NCI-H2081 treated with DMSO at 0.1 percent for 48 hours (cell line): ENCODE measurements at places on chromosomes 2 and 18.

DNA sequence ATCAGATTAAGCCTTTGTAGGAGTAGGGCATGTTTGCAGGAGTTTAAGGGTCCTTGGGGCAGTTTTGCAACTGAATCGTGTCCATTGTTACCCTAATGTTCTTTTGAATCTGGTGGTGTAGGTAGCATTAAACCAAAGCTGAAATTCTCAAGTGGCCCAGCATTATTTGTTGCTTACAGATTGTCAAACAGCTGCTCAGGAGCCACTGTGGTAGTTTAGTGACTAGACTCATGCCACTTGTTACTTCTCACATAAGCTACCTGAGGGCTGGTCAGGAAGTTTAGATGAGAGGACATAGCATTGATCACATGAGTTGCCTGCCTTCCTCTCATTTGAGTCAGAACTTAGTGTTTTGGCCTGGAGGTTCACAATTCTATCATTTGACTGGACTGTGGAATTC is 157.6 kb downstream of the HAUS1 start:
- DNase-seq = no peak

DNA sequence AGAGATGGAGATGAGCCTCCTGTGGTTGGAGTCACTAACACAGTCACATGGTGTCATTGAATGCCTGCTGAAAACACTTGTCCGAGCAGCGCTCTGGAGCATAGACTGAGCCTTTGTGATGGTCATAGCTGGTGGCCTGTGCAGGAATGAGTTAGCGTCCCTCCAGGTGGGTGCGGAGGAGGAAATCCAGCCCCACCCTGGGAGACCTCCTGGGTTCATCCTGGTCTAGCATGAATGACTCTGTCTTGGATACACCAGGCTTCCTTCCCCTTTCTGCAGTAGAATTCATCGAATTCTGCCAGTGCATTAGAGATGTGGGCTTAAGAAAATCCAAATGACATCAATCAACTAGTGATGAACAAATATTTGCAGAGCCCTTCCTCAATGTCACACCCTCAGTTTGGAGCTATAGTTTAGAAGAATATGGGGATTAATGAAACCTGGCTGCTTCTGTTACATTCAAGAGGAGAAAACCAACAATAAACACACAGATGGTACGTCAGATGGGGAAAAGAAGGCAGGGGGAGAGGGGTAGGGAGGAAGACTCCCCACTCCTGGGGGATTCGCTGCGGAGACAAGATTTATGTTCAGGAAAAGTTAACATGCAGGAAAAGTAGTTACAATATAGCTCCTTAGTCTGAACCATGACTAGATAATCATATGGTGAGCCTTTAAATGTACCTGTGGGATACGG is 136.7 kb downstream of the DDX1 start:
- no peak for DNase-seq

DNA sequence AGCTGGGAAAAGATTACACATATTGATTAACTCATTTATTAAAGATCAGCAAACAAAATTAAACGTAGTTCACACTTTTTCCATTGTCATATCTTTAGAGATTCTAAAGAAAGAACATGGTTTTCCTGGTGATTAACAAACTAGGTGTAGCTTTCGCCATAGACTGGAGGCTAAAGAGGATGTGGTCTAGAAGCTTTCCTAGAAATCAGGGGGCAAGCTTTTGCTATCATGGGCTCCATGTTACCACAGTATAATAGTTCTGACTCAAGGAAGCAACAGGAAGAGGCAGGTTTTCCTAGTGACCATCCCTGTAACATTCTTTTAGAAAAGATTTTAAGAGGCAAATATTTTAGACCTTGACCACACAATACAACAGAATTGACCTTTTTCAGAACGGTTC is 232.7 kb downstream of the METTL4 start:
- DNase-seq = no peak

GRCh38 chr2:71922499-71923142 is 225.0 kb downstream of the CYP26B1 start:
- no peak for DNase-seq

DNA sequence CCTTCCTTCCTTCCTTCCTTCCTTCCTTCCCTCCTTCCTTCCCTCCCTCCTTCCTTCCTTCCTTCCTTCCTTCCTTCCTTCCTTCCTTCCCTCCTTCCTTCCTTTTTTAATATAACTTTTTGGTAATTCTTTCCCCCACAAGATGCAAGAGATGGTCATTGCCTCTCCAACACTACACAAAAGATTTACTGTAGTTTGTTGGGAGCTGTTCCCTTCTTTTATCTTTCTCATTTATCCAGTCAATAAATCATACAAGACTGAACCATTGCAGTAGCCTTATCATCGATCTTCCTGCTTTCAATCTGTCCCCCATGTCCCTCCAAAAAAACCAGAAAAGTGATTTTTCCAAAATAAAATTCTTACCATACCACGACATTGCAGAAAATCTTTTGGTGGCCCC is 8.2 kb downstream of the APCDD1 start:
- no peak for DNase-seq

- no peak for DNase-seq
These were observed 67.3 kb downstream of the CCBE1 start for GRCh38 chr18:59629894-59630293.

GRCh38 chr2:69203166-69203985 is 183.7 kb downstream of the GFPT1 start:
- no peak for DNase-seq

- DNase-seq = no peak
These were observed 636.1 kb downstream of the TDRD15 start for GRCh38 chr2:21759819-21760218.

DNA sequence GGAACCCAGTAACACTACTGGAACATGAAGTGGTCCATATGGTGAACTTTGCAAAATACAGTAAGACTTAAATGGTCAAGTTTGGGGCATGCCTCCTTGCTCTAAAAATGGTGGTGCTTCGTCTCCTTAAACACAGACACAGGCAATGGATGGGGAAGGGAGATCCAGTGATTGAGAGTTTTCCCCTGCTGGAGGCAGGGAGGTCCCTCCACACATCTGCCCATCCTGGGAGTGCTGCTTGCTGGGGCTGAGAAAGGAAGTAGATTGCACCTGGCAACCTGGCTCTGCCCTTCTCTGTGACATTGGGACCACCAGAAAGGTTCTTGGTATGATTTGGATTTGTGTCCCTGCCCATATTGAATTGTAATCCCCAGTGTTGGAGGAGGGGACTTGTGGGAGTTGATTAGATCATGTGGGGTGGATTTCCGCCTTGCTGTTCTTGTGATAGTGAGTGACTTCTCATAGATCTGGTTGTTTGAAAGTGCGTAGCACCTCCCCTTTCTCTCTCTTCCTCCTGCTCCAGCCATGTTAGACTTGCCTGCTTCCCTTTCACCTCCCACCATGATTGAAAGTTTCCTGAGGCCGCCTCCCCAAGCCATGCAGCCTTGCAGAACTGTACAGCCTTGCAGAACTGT is 35.4 kb upstream of the SKOR2 start:
- DNase-seq = no peak

- no peak for DNase-seq
These were observed 99.5 kb downstream of the USP40 start for GRCh38 chr2:233466991-233467603.

GRCh38 chr2:63488118-63488713 is 100.1 kb downstream of the WDPCP start:
- no peak for DNase-seq

DNA sequence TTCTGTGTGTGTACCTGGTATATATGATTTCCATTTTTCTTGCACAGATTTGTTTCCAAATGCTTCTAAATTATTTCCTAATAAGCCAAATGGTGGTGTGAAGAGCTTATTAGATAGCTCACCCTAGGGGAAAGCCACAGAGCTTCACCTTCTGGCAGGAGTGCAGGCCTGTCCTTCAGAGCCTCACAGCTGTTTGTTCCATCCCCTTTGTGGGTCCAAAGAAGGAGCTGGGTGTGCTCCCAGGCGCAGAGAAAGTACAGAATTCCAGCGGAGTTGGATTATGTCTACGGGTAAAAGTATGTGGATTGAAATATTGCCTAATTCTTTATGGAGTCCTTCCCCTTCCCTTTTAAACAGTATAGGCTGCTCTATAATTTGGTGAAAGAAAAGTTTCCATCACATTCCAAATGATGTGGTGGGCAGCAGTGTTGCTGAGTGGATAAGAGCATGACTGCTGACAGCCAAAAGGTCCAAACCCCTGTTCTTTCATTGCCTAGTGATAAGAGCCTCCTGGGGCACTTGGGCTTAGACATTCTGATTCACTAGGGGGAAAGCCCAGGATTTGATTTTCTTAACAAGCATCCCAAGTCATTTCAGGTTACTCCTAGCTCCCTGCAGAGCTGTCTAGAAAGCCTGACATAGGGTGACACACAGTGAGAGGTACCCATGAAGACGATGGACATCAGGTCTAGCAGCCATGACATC is 86.6 kb downstream of the WDSUB1 start:
- DNase-seq = no peak

- DNase-seq = no peak
These were observed 954.1 kb downstream of the DSC3 start for GRCh38 chr18:30088238-30089015.

DNA sequence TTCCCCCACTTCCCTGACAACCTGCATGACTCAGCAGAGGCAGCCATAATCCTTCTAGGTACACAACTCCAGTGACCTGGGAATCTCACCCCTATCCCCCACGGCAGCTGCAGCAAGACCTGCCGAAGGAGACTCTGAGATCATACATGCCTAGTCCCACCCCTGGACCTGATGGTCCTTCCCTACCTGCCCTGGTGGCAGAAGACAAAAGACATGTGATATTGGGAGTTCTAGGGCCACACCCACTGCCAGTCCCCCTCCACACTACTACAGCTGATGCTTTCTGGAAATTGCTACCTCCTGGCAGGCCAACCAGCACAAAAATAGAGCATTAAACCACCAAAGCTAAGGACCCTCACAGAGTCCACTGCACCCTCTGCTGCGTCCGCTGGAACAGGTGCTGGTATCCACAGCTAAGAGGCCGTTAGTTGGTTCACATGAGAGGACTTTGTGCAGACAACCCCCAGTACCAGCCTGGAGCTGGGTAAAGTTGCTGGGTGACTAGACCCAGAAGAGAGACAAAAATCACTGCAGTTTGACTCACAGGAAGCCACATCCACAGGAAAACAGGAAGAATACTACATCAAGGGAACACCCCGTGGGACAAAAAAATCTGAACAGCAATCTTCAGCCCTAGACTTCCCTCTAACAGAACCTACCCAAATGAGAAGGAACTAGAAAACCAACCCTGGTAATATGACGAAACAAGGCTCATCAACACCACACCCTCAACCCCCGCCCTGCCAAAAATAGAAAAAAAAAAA is 12.5 kb downstream of the MARCO start:
- no peak for DNase-seq

DNA sequence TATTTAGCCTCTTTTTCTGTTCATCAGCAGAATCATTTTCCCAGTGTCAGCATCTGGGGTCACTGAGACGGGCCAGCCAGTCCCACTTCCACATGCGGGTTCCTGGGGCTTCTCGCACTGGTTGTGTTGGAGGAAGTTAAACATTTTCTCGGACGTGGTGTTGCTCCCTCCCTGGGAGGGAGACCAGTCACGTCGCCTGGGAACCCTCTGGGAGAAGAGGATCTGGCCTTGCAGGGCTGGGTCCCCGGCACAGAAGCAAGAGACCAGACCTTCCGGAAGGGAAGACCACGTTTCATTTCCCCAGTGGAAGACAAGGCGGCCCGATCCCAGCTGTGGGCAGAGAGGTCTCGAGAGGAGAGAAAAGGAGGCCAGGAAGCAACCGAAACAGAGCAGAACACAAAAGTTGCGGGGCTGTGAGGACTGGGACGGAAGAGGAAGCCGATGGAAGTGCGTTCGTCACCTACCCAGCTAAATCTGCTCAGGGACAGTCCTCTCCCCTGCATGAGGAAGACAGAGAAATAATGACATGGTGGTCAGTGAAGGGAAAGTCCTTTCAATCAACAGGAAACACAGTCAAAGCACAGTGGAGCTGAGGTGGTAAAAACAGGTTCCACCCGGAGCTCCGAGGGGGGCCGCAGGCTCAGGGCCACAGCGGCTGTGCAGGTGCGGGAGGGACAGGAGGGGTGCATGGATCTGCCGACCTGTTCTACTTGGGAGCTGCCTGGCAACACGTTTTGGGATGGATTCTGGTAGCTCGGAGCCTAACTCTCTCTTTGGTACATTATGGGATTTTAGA is 144.4 kb downstream of the MBP start:
- DNase-seq = no peak

DNA sequence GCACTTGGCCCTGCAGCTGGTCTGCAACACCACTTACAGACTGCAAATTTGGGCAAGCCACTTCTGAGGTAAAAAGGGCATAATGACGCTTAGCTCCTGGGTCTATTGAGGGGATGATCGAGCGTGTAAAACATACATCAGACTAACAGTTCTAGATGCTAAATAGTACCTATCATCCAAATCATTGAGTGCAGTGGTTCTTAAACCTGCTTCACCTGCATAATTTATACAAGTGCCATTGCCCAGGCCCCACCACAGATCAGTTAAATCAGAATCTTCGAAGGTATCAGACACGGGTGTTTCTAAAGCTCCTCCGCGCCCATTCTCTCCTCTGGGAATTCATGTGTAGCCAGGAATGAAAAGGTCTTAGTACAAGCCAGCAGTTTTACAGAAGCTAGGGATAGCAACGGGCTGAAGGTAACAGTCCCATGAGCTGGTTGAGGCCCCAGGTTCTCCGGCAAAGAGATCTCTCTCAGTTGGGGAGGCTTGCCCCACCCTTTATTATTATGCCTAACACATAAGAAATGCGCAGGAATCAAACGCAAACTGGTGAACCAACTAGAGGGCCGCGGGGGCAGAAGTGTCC is 737 bp upstream of the RNF181 start:
- no peak for DNase-seq

GRCh38 chr2:239326831-239327535 is 73.8 kb downstream of the HDAC4 start:
- DNase-seq = no peak
